ENCODE measurements at places on chromosomes 7 and 10.
A peak's percentile ranks its signal among the peaks of the same experiment; 100 is the strongest.

- DNase-seq: no peak
Observed at GRCh38 chr10:14707481-14707880, 67.2 kb downstream of the FAM107B start.

DNA sequence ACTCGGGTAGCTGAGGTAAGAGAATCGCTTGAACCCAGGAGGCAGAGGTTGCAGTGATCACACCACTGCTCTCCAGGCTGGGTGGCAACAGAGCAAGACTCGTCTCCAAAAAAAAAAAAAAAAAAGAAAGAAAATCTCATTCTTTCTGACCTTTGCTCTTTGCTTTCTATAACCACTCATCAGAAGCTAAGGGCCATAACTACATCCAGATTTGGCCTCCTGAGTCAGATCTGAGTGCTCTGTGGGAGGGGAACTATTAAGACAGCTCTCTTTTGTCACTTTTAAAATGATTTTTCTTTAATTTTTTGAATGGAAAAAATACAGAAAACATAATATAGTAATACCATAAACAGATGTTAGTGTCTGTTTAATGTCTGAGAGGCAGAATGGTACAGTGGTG is 210.1 kb downstream of the KIAA1217 start:
- no peak for DNase-seq

- no peak for DNase-seq
Observed at GRCh38 chr7:96778263-96778662, 68.6 kb upstream of the SEM1 start.

- no peak for DNase-seq
Observed at GRCh38 chr7:135616136-135616535, 46.2 kb upstream of the STMP1 start.

DNA sequence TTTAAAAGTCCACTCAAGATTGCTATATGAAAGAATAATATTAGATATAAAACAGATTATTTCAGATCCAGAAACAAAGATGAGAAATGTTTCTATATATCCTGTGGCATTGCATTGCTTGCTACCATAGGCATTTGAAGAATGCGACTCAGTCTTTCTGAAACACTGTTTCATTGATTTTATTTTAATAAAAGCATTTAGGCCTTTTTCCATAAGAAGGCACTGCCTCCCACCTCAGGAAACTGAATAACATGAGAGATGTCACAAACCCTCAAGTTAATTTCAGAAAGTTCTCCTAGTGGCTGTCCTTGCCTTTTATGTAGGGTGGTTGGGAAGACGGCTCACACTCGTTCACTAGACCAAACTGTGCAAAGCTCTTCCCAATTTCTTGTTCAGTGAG is 23.3 kb downstream of the PRPS1L1 start:
- no peak for DNase-seq

GRCh38 chr10:22823109-22823508 is 104.7 kb upstream of the ARMC3 start:
- DNase-seq: peak; percentile 78

DNA sequence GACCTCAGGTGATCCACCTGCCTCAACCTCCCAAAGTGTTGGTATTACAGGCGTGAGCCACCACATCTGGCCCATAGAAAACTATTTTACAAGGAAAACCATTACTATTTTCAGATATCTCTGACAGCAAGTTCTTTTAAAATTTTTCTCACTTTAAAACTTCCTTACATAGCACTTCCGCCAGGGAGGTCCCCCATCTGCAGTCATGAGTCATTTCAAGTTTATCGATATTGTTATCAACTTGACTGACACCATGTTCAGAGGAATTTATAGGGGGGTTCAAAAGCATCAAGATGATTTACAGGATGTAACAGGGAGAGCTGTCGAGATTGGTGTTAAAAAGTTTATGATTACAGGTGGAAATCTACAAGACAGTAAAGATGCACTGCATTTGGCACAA is 88.8 kb downstream of the NRBF2 start:
- DNase-seq: no peak

- no peak for DNase-seq
Observed at GRCh38 chr10:87782721-87783120, 35.3 kb downstream of the ATAD1 start.

DNA sequence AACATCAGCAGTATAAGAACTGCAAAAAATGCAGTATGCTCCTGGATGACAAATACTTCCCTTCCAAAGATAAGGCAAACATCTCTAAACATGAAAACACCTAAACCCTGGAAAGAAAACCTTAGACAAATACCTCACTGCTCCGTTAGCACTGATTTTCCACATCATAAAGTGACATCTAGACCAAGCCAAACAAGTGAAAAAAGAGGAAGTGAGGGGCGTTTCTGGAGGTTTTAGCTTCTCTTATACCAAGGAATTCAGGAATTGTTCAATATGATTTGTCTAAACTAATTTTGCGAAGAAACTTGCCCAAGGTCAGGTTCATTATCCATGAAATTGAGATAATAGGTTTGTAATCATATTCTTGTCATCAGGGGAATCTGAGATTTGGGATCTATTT is 279.7 kb downstream of the ADRA2A start:
- DNase-seq: no peak

DNA sequence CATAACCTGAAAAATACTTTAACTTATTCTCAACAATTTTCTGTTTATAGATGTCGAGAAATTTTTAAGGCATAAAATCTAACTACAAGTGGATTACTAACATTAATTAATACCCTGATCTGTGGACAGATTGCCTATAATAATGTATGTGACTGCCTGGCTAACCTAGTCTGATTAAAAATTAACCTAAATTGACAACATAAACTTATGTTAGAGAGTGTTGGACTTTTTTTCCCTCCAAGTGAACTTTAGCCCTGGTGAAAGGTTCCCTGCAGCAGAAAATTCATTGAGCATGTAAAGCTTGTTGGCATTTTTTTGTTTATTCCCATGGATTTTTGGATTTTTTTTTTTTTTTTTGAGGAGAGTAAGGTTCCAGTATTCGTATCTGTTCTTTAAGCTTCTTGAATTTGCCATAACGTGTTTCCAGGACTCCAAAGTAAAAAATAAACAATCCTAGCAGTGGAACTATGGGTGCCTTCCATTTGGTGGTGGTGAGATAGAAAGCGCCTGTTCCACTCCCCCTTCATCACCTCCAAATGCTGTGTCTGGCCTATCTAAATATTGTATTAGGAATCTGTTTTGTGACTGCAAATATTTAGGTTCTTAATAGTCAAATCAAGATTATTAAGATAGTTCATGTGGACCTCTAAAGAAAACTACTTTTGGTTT is 36.1 kb downstream of the NET1 start:
- peak; percentile 35 for DNase-seq

DNA sequence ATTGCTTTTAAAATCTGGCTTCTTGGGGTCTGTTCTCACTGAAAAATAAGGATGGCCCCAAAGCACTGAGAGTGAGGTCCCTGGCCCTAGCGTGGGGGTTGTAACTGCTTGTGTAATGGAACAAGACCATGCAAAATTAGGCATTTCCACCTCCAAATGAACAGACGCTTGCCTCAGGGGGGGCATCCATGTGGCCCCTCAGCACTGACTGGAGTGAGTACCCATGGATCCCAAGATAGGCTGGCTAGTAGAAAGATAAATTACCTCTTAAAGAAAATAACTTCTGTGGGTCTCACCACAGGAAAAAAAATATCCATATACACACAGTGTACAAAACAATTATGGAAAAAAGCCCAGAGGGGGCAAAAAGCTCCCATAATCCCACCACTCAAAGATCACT is 15.2 kb upstream of the CPA1 start:
- DNase-seq: no peak

- no peak for DNase-seq
Observed at GRCh38 chr7:24284699-24285506, 913 bp downstream of the NPY start.

- DNase-seq: no peak
Observed at GRCh38 chr10:57694956-57695608, 572.6 kb downstream of the IPMK start.

- DNase-seq: peak; percentile 77
Observed at GRCh38 chr10:119652361-119652730, 1.2 kb downstream of the BAG3 start.

DNA sequence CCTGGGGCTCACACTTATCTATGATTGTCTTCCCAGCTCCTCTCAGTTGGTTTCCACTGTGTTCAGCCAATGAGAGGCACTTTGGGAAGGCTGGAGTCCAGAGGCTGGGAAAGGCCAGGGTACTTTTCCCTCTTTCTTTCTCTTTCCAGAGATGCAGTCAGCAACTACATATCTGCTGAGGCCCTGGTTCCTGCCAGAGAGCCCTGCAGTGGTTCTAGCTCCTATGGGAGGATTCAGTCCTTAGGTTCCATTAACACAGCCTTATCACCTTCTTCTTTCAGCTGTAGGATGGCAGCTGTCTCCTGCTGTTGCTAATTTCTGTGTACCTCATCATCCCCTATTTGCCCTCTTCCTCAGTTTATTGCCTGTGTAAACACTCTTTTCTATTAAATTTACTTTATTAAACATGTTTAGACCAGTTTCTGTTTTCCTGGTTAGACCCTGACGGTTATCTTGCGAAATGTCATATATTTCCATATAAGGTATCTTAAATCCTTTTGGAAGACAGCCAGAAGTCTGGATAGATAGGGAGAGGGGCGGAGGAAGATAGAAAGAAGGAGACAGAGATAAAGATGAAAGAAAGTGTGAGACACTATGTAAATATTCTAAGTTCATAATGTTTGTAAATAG is 100.3 kb downstream of the HGF start:
- no peak for DNase-seq

GRCh38 chr10:6114299-6114698 is 25.5 kb downstream of the RBM17 start:
- no peak for DNase-seq

DNA sequence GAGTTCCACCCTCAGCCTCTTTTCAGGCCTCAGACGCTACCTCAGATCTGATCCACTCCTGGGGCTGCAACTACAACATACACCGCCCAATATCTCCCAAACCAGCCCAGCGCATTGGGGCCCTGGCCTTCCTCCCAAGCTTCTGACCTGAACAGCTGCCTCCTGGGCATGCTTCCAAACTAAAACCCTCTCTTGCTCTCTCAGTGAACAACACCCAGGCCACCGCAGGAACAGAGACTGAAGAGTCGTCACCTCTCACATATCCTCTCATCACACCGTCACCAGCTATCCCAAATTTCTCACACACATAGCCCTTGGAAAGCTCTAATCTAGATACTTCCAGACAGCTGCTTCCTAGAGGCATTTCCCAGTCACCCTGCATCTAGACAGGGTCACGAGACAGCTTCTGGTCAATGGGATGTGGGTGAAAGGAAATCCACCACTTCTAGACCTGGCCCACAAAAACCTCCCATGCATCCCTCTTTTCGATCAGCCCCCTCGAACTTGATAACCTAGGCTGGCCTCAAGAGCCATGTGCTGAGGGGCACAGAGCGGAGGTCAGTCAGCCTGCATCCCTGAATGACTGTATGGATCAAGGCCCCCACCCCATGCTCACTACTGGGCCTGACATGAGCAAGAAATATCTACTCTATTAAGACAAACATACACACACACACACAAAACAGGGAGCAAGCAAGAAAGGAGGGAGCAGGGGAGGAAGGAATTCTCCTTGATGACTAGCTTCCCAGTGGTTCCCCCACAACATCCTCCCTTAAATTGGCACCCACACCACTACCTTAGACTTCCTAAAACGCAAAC is 1.8 kb downstream of the PARP12 start:
- peak; percentile 90 for DNase-seq

DNA sequence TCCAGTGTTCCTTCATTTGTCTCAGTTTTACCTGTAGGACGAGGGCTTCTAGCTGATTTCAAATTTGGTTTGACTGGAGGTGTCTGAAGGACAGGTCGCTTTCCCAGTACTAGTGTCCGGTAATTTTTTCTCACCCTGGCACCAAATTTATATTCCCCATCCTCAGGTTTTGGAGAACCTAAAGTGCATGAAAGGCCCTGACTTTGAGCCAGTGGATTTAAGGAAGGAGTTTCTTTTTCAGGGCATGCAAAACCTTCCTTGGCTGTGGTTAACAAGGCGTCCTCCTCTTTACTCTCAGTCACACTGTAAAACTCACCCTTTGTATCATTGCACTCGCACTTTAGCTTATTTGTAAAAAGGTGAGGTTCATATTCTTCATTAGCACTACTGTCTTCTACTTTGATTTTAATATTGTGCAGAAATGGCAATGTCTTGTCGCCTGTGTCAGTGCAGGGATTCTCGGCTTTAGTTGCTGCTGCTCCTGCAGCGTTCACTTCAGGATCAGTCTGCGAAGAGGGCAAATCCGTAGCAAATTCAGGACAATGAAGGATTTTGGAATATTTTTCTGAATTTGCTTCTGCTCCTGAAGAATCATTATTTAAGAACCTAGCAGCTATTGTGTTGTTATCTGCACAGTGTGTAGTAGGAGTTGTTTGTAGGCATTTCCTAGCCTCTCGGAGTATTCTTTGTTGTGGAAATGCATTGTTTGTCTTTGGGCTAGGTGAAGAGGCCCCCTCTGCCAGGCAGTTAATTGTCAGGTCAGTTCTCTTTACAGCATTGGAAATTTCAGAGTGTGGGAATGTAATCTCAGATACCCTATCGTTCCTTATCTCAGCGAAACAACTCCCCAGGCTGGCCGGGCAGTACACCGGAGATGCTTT is 9.9 kb downstream of the SKIDA1 start:
- no peak for DNase-seq

DNA sequence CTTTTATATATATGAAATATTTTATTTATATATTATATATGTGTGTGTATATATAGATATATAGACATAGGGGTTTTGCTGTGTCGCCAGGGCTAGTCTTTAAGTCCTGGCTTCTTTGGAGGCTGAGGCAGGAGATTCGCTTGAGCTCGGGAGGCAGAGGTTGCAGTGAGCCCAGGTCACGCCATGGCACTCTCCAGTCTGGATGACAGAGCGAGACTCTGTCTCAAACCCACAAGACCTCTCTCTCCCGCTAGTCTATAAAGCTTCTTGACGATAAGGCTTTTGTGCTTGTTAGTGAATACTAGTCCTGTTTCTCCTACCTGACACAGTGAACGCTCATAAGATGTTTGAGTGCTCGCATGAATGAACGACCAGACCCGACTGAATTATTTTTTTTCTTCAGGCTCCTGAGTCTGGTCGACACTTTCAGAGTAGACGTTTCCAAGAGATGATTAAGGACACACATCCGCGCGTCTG is 577 bp upstream of the DDX21 start:
- no peak for DNase-seq

- DNase-seq: no peak
Observed at GRCh38 chr10:51770709-51771108, 71.3 kb upstream of the CSTF2T start.

GRCh38 chr7:95737828-95738505 is 34.4 kb upstream of the DYNC1I1 start:
- DNase-seq: no peak

DNA sequence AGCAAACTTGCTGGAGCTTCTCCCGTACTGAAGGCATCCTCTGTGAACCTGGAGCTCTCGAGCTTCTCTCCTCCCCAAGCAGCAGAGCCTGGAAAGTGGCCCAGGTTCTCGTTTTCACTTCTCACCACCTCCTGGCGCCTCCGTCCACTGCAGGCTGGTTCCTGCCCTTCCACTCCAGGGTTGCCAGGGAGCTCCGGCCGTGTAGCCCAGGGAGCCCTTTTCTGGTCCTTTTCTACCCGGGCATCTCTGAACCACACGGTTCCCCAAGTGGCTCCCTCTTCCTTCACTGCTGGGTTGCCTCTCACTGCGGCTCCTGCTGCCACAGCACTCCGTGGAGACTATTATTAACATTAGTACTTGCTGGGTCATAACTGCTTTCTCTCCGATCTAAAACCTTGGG is 208.6 kb upstream of the PPP2R2D start:
- DNase-seq: no peak

Measured in dermis blood vessel endothelial cell (primary cell).